ENCODE measurements at places on chromosomes 5 and 9. TPM values are rescaled to one million over a fixed set of nuclear protein-coding genes. Genes with fewer than 3 reads are reported as not detected.
A peak's percentile ranks its signal among the peaks of the same experiment; 100 is the strongest.

The C5orf58 gene
- not detected for total RNA-seq

The IFNK gene
- not detected for total RNA-seq

DNA sequence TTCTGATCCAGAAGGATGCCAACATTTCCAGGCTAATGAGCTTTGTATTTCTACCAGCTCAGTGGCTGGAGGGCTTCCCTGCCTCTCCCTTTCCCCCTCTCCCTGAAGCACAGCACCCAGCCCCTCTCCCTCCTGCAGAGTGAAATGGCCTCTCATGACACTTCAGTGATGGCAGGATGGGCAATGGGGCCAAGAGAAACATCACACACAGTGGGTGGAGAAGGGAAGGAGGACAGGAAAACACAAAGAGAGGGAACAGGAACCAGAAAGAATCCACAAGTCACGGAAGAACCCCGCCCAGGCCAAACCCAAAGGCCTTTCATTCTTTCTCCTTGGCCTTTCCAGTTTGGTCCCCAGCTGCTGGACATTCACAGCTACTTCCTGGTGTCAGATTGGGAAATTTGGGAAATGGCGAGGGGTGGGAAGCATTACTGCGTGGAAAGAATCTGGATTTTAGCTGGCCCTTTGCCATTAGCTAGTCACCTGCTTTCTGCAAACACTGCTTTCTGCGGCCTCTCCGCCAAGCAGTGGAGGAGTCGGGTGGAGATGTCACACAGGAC is 82.6 kb downstream of the GLDC start:
- DNase-seq = peak; percentile 96

- DNase-seq = no peak
Observed at GRCh38 chr9:133602277-133602676, 6.9 kb downstream of the FAM163B start.

The CREBRF gene
- 16.3 TPM for total RNA-seq

The SPINK4 gene
- total RNA-seq = not detected

DNA sequence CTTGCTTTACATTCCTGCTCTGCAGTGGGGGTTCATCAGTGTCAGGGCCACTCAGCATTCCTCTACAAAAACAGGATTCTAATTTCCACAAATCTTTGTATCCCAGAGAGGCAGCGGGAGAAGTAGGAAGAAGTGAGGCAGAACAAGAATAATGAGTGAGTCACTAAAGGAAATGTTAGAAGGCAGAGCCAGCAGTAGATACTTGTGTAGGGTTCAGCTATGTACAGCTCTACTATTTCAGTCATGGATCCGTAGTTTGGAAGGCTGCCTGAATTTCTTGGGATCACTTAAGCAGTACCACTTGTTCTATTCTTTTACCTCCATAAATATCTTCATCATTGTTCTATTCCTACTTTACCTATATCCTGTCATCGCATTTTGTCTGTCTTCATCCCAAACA is 246.3 kb upstream of the TLE4 start:
- DNase-seq = no peak

DNA sequence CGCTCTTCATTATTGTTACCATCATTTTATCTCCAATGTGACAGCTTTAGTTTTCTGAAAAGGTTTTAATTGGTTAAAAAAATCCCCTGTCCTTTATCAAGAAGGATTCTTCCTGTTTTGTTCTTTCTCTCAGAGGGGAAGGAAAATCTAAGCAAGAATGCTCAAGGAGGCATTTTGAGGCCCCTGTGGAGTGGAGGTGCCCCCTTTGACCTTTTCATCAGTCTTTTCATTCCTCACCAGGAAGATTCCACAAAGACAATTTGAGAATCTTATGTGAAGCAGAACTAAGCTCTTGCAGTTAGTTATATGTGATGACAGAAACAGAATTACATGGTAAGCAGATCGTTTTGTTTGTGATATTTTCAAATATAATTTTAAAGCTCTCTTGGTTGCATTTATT is 489.6 kb downstream of the MAN2A1 start:
- DNase-seq = no peak

DNA sequence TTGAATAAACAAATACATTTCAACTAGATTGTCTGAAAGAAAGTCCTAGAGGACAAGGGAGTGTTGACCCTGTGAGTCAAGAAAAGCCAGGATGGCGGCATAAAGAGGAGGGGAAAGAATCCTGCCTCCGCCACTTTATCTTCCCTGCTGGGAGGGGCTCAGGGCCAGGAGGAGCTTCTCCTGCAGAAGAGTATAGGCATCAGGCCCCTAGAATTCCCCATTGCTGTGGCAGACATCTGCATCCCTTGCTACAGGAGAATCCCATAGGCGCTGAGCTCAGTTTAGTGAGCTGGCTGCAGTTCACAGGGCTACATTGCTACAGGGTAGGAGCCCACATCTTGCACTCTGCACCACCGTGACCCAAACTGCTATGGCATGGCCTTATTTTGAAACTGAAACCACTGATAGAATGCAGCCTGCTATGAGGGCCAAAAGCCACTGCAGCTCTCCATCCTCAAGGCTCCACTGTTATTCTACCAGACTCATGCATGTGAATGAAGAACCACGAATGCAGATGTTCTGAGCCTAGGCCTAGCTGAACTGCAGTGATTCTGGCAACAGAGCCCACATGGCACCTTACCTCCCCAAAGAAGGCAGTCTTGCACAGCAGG is 941.4 kb upstream of the CTNND2 start:
- no peak for DNase-seq
